ENCODE measurements at places on chromosomes 7 and 10.

DNA sequence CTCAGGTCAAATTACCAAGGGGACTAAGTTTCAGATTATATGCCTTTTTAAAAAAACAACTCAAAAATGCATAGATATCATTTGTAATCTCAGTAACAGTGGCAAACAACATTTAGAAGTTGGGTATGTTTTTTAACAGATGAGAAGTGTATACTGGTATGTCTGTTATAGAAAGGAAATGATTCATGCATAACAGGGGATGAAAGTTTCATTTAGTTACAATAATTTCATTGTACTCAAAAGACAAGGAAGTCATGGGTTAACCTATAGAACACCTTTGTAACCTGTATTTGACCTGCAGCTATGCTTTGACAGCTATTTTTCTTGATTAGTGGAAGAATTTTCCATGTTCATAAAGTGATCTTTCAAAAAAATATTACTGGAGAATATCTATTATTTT, 35.4 kb upstream of the FAM133B start:
- DNase-seq: no peak

DNA sequence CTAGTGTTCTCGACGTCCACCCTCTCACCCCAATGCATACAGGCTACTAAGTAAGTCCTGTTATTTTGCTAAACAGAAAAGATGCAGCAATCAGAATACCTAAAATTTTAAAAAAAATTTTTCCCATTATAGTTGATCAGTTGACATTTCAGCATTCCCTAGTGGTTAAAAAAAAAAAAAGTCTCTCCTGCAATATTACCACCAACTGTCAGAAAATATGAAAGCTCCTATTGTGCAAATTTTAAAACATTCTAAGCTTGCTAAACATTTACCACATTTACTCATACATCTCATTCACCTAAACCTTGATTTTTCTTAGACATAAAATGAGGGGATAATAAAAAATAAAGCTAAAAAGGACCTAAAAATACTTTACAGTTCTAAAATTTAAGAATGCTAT, 165.6 kb downstream of the AVL9 start:
- DNase-seq: no peak

- DNase-seq: no peak
These were observed 38.8 kb downstream of the TBXAS1 start for GRCh38 chr7:139867847-139868246.

GRCh38 chr10:77575271-77576006, 62.2 kb downstream of the KCNMA1 start:
- DNase-seq: no peak

DNA sequence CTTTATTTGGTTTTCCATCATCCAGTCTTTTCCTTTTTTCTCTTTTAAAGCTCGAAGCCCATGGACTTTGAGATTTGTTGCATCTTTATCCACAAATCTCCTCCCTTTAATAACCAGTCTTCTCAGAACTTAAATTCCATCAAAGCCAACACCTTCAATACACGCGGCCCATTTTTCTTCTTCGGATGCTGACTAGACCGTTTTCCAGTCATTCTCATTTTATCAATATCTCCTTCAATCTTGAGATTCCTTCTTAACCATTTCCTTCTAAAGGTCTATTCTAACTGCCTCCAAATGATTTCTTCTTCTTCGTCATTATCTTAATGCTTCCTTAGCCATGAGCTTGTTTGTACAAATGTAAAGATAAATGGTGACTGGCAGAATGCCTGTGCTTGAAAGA, 173.5 kb downstream of the BAMBI start:
- DNase-seq: no peak

- no peak for DNase-seq
These were observed 58.3 kb downstream of the MICALL2 start for GRCh38 chr7:1401011-1401410.

DNA sequence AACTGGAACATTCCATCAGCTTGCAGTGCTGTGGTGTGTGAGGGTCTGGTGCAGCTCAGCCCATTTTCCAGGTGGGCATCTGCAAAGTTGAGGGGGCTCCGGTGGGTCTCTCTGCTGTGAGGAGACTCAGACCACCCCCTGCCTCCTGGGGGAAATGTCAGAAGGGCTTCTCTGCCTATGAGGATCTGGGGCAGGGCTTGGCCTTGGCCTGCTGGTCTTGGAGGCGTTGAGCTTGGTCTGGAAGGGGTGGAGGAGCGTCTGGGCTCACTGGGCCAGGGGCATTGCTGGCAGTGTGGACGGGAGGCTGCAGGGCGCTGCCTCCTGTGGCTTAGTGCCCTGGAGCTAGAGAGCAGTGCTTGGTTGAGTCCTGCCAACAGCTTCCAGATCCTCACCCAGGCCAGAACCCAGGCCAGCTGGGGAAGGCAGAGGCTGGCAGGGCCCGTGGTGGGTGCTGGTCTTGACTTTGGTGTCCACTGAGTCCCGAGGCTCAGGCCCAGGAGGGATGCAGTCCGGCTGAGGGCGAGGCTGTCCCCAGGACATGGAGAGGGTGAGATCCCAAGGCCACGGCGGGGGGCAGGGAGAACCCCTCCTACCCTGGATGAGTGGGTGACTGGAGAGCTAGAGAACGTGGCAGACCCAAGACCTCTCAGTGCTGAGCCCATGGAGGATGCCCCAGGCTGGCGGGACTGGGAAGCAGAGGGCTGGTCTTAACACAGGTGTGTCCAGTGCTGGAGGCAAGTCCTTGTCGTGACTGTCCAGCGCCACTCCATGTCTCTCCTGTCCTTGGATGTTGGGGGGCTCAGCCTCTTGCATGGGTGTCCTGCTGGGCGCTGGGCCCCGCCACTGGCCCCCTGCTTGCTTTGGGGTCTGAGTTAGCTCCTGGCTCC, 2.8 kb downstream of the SPRN start:
- no peak for DNase-seq

- no peak for DNase-seq
These were observed 594 bp downstream of the ZNF503 start for GRCh38 chr10:75400771-75401568.

GRCh38 chr10:128940081-128940480, 527.0 kb upstream of the MGMT start:
- no peak for DNase-seq

GRCh38 chr10:58807629-58808022, 295.0 kb downstream of the BICC1 start:
- no peak for DNase-seq

- no peak for DNase-seq
These were observed 12.7 kb downstream of the FAM3C start for GRCh38 chr7:121383235-121383910.

GRCh38 chr7:110448918-110449317, 642.0 kb upstream of the LRRN3 start:
- no peak for DNase-seq

GRCh38 chr7:76506081-76506440, 4.3 kb upstream of the UPK3B start:
- DNase-seq: no peak

All from stimulated activated CD4-positive, alpha-beta T cell treated with anti-CD3 and anti-CD28 coated beads, TNF-alpha, amount 100 ng/mL, for 4 hours (primary cell).